ENCODE measurements at places on chromosomes 1 and 21.

- no peak for DNase-seq
These were observed 9.7 kb upstream of the NASP start for GRCh38 chr1:45574105-45574626.

DNA sequence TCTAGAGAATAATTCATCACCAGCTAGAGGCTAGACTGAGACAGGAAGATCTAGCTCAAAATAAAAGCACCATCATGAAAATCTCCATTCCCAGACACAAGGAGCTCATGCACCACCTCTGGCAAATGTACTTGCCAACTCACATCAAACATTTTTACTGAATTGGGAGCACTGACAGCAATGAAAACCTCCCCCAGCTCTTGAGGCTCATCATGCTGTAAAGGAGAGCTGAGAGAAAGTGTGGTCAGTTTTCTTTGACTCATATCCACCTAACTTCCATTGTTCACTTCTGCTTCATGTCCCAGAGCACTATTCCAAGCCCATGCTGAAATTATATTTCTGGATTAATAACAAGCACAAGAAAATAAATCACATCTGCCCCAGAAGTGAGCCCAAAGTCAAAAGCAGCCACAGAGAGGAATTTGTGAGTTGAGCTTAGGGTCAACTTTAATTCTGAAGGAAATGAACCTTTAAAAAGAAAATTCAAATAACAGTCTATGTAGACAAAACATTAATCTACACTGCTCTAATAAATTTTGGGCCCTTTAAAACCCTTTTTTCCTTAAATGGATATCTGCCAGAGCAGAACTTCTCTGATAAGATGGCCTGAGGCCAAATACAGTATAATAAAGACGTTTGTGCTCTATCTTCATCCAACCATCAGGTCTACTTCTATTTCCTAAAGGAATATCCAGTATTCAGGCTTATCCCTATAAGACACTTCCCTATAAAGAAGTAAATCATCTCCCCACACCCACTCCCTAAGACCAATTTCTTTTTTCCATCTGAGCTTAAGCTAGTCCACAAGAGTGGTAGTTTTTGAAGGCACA, 85.9 kb upstream of the ADAM30 start:
- no peak for DNase-seq

DNA sequence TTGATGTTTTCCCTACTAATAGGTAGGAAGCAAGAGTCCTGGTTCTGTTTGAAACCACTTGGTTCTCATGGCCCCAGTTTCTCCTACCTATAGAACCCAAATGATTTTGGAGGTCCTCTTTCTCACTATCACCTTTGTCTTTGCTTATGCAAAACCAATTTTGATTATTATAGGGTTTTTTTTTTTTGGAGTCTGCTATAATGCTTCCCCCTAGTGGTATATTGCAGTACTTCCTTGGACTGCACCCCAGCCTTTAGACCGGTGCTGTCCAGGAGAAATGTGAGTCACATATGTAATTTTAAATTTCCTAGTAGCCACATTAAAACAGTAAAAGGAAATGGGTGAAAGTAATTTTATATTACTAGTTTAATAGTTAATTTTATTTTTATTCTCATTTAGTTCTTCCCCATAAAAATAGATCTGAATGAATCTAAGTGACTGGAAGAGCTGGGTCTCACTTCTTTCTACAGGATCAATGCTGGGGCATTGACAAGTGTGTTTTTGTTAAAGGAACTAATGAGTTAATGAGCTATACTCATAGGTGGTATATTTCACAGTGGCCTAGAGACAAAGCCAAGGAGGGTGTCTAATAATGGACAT, 10.6 kb downstream of the FCMR start:
- no peak for DNase-seq

- DNase-seq, result no peak
These were observed 1.4 kb downstream of the HLCS start for GRCh38 chr21:36964827-36965719.

DNA sequence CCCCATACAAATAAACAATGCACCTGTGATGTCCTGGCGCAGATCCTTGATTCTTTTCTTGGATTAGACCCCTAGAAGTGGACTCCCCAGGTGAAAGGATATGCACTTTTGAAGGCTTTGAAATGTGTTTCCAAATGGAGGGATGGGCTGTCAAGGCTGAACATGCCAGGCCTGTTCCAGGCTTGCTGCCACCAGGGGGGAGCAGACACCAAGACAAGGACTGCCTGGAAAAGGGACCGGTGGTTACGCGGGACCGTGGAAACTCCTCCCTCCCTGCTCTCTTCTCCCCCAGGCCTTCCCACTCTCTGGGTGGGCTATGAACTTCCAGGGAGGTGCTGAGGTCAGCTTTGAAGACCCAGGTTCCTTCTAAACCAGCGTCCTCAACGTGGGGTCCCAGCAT, 12.7 kb downstream of the C1QB start:
- no peak for DNase-seq

- DNase-seq, result no peak
These were observed 33.7 kb upstream of the CD2 start for GRCh38 chr1:116720364-116721038.

DNA sequence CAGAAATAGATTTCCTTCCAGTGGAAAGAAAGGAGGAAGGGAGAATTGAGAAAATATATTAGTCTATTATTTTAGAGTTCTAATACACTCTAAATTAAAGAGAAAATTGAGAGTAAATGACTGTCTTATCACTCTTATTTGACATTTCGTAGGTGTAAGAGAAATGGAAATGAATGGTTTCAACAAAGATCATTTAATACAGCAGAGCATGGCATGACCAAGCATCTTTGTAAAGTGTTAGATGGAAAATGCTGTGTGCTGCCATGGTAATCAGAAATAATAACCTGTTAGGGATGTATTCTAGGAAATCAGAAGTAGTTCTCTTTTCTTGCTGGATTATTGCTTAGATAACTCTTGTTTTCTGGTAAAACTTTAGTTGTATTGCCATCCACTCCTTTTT, 90.9 kb downstream of the GIPC2 start:
- DNase-seq, result no peak

- DNase-seq, result peak; percentile 21
These were observed 106.7 kb downstream of the HIVEP3 start for GRCh38 chr1:41812051-41812450.

DNA sequence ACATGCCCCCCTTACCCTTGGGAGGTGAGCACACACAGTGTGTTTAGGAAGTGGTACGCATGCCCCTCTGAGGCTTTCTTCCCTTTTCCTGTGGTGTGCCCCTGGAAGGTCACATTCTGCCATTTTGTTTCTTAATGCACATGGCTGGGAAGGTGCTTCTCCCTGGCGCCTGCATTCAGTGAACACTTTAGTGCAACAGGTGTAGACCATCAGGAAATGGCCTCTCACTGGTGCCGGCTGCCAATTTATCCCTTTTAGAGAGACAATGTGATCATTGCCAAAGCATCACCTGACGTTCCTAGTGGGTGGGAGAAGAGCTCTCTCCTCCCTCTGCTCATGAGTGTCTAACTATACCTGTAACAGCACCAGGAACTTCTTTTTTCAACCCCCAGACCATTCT, 51.8 kb upstream of the PDE9A start:
- DNase-seq, result no peak

Measured in amygdala (tissue), 56 donors.